Kidney tubule cell (primary cell): ENCODE measurements at places on chromosomes 5 and 9.
A peak's percentile ranks its signal among the peaks of the same experiment; 100 is the strongest.

GRCh38 chr5:43643327-43643726, 40.3 kb downstream of the NNT start:
- no peak for DNase-seq

- no peak for DNase-seq
Measured at GRCh38 chr5:97877588-97877987, 694.5 kb upstream of the RIOK2 start.

DNA sequence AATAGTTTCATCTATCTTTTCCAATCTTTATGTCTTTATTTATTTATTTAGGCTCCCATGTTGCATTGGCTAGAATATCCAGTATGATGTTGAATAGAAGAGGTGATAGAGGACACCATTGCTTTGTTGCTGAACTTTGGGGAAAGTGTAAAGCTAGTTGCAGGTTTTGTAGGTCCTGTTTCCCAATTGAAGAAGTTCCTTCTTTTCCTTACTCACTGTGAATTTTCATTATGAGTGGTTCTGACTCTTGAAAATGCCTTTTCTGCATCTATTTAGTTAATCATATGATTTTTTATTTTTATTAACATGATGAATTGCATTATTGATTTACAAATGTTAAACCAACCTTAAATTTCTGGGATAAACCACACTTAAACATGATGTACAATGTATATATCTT, 58.9 kb upstream of the NR3C1 start:
- DNase-seq: no peak

- DNase-seq: peak; percentile 76
Measured at GRCh38 chr5:176425138-176425537, 8.8 kb upstream of the CLTB start.
